ENCODE measurements at places on chromosomes 4 and X.

- no peak for DNase-seq
Measured at GRCh38 chrX:17499512-17499911, 124.5 kb downstream of the NHS start.

GRCh38 chr4:1361431-1361830 lies 14.4 kb downstream of the UVSSA start:
- no peak for DNase-seq

GRCh38 chr4:80486603-80487002 lies 151.1 kb downstream of the CFAP299 start:
- DNase-seq, result no peak

DNA sequence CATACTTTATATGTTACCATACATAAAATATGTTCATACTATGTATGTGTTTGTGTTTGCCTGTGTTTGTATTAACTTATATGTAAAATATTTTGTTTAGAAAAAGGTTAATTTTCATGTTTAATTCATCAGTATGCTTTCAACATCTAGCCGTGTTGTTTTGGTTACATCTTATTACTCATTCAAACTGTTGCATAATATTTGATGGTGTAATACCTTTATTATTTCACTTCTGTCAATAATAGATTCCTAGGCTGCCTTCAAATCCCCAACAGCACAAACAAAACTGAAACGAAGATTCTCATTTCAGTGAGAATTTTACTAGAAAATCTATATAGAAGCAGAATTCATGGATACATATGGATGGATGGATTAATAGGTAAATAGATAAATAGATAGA lies 462.3 kb upstream of the ADGRL3 start:
- DNase-seq, result no peak

- no peak for DNase-seq
Measured at GRCh38 chr4:98508829-98509598, 149.4 kb downstream of the TSPAN5 start.

All from stimulated activated CD8-positive, alpha-beta memory T cell treated with anti-CD3 and anti-CD28 coated beads, Interleukin-4, amount 100 ng/mL, for 1 hour (primary cell).